HTR-8/SVneo (cell line): ENCODE measurements at places on chromosomes 7 and 10.
A peak's percentile ranks its signal among the peaks of the same experiment; 100 is the strongest.

DNA sequence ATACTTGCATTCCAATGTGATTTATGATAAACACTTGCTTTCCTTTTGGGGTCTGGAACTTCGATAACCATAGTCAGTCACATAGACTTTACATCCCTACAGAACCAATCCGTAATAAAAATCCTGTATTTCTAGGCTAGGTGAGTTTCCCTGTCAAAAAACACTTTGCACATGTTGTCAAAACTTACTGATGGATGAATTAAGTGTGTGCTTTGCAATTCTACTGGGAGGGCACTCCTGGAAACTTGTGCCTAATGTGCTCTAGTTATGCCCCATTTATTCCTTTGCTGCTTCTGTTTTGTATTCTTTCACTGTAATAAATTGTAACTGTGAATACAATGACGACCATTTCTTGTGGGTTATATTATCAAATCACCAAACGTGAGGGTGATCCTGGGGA is 684.8 kb upstream of the PCDH15 start:
- DNase-seq, result no peak

DNA sequence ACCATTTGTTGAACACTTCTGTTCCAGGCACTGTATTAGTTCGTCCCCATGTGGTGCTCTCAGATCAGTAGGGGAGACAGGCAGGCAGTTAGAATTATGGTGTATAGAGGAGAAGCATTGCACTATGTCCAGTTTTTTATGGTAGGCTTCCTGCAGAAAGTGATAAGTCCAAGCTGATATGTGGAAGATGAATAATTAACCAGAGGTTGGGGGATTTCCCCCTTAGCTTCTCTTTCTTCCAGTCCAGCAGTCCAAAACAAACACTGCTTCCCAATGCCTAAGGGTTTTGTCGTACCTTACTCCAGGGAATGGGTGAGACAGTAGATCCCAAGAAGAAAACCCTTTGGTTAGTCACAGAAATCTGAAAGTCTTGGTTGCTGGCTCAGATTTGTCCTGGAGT is 19.2 kb downstream of the HIF1AN start:
- DNase-seq, result no peak

DNA sequence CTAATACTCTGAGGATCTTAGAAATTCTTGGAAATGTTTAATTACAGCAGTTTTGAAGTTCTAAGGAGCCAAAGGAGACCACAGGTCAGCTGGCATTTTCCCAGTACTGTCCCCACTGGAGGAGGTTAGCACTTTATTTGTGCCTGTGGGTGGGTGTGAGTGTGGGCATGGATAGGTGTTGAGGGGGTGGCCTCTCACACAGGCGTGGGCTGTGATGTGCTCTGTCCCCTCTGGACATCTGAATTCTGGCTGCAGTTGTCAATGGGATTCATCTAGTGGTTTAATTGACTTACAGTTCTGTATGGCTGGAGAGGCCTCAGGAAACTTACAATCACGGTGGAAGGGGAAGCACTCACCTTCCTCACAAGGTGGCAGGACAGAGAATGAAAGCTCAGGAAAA is 135.4 kb upstream of the NAMPT start:
- DNase-seq, result no peak

DNA sequence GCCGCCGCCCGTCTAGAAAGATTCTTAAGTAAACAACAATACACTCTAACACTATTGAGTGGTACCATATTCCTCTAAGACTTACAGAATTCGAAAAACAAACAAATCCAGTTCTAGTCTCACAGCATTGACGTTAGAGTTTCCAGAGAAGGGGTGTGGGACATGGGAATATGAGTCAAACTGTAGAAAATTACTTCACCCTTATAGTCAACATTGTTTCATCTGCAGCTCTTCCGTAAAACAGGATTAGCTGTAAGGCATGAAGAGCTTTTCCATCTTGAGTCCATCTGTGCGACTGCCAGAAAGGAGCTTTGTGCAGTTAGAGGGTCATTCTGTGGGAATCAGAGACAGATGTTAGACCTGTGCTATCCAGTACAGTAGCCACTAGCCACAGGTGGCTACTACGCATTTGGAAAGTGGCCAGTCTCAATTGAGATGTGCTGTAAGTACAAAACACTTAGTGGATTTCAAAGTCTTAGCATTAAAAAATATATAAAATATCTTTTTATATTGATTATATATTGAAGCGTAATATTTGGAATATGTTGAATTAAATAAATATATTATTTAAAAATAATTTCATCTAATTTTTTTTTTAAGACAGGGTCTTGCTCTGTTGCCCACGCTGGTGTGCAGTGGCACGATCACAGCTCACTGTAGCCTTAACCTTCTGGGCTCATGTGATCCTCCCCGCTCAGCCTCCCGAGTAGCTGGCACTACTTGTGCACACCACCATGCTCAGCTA is 79.8 kb upstream of the MPP7 start:
- no peak for DNase-seq

GRCh38 chr10:95539560-95540284 is 21.4 kb downstream of the SORBS1 start:
- no peak for DNase-seq

DNA sequence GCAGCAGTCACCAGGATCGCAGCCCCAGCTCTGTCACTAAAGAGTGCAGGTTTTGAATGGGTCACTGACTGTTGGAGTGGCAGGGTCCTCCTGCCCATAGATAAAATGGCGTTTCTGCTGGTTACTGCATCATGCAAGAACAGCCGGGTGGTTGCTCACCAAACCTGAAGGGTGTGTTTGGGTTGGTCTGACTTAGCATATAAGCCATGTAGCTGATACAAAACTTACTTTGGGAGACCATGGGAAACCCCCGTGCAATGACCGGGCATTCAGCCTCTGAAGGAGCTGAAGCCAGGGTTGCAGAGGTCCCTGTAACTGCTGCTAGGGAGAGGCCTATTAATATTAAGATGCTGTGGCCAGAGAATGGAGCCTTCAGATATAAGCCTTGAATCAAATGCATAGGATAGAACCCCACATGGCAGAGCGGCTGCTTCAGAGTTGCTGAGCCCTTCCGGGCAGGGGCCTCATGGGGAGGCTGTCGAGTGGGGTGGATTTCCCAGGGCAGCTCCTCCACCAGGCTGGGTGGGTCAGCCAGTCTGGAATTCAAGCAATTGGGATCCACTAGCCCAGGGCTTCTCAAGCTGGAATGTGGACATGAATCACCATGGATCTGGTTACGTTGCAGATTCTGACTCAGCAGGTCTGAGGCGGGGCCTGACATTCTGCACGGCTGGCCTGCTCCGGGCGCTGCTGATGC is 70.9 kb upstream of the CTBP2 start:
- DNase-seq, result peak; percentile 91

DNA sequence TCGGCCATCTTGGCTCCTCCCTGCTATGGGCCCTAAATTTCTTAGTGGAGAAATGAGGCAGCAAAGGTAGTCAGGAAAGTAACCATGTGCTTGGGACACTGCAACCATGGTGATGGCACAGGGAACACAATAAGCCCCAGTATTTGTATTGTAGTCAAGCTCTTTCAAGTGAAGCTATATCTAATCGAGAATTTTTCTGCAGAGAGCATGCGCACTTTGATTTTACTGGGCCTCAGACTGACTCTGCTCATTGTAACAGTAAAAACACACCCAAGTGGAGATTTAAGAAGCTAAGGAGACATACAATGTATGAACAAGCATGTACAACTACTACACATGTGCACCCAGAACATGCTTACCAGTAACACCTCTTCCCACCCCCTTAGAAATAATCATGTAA is 67.3 kb upstream of the TMEM229A start:
- DNase-seq, result no peak

DNA sequence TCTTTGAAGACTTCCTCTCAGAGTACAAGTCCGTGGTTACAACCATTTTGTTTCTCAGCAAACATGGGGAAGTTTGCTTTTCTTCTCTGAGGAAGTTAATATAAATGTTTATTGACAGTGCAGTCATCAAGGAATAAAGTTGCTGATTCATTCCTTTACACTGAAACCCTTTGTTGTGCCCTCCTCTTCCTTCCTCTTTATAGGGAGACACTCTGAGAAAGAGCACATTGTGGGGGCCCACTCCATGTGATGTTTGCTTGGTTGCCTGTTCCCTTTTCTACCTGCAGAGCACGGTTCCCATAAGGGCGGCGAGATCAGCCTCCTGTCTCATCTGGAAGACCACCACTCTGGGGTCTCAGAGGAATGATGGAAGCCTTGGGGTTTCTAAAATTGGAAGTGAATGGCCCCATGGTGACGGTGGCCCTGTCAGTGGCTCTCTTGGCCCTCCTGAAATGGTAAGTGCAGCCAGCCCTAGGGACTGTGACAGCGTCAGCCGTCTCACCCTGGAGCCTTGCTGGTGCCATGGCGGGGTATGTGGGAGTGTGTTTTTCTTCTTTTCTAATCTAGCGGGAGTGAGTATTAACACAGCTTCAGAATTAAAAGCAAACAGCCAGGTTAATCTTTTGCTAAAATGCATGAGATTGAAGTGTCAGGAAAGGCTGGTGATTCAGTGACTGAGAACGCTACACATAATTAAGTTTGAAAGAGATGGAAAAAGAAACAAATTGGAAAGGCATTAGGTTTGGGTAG is at the start of gene TBXAS1:
TBXAS1 (plus strand) TSS at position 240 of the 750 bp plus-strand sequence; CDS start at position 367, 127 bp downstream.
- DNase-seq, result no peak

- no peak for DNase-seq
Measured at GRCh38 chr10:31466313-31466712, 147.3 kb downstream of the ZEB1 start.

DNA sequence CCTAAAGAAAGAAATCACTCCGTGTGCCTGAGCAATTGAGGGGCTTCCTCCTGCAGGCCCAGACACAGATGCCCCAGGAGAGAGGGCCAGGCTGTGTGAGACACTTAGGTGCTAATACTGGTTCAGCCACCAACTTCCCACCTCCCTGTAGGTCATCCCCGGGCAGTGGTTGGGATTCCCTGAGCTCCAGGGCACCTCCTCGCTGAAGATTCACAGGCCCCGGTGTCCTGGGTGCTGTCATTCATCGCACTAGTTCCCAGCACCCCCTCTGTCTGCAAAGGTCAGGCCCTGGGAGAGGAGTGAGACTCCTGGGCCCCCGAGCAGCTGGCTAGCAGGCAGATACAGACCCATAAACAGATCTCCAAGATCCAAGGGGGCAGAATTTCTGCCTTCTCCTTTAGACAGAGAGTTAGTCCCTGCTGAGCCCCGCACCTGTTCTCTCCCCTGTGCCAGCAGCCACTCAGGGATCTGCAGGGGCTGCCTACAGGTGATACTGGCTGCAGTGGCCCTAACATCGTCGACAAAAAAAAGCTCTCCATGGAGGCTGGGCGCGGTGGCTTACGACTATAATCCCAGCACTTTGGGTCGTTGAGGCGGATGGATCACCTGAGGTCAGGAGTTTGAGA is 38.2 kb upstream of the GTF2I start:
- DNase-seq, result no peak

- DNase-seq, result no peak
Measured at GRCh38 chr7:152851326-152851725, 91.8 kb downstream of the ACTR3B start.

- DNase-seq, result no peak
Measured at GRCh38 chr10:5943536-5943935, 33.8 kb downstream of the IL15RA start.

- no peak for DNase-seq
Measured at GRCh38 chr10:119549247-119549999, 6.9 kb upstream of the RGS10 start.

- no peak for DNase-seq
Measured at GRCh38 chr7:115269486-115269885, 347.6 kb downstream of the MDFIC start.

DNA sequence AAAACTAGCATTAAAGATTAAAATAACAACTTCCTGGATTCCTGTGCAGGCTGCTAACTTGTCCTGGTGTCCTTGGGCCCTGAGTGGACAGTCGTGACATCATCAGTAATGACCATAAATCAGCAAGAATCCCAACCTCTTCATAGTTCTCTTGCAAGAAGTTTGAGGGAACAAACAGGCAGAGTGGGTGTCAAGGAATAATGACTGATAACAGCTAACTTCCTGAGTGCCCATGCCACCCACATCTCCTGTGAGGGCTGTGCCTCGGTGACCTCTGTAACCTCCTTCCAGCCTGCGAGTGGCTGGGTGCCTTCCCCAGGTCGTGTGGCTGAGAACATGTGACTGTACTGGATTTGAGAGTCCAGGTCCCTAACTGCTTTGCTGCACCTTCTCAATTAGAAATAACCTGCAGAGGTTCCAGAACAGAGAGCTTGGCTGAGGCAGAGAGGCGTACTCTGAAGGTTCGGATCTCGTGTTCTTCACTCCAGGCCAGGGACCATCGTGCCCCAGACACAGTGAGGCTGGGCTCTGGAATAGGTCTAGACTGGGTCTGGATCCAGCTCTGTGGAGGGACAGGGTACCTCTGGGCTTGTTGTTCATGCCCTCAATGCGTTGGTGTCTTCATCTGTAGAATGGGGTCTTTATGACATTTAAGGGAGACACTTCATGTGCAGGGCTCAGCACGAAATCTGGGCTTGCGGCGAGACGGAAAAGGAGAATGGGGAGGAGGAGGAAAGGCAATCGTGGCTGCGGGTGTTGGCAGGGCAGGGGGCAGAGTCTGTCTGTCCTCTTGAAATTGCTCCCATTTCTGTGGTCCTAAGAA is 313.1 kb upstream of the ZNF32 start:
- no peak for DNase-seq

DNA sequence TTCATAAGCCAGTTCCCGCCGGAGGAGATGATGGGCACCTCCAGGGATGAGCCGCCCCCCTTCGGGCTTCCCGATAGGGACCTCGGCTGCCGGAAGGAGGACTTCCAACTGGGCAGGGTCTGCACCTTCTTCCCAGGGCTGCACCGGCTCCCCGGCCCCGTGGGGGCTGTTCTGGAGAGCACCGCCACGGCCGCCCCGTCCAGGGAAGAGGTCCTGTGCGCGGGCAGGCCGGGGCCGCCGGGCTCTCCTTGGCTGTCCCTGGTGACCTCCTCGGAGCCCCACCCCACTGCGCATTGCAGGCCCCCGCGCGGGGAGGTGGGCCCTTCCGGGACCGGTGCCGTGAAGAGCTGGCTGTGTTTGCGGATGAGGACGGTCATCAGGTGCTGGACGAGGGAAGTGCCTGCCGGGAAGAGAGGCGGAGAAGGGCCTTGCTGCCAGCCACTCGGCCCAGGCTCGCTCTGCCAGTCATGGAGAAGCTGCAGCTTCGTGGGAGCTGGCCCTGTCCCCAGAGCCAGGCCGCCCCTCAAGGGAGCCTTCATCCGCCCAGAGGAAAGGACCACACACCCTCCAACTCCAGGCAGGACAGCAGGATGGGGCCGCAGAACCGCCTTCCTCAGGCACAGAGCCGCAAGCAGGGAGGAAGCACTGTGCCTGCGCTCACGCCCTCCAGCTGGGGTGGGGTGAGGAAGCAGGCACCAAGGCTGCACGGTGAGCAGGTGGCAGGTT is 144.4 kb downstream of the MAPK8 start:
- no peak for DNase-seq

DNA sequence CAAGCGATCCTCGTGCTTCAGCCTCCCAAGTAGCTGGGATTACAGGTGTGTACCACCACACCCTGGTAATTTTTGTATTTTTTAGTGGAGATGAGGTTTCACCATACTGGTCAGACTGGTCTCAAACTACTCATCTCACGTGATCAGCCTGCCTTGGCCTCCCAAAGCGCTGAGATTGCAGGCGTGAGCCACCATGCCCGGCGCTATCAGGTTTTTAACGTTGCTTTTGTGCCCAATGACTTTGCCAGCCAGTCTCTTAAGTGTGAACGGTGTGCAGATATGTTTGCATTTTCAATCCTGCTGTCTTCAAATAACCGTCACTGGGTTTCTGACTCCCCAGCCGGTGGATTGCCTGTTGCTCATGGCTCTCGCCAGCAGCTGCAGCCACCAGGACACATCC is 201.8 kb upstream of the PPP2R2D start:
- no peak for DNase-seq

- DNase-seq, result no peak
Measured at GRCh38 chr7:8136051-8136730, 125.8 kb downstream of the ICA1 start.
